ENCODE measurements at places on chromosomes 2 and 18.

DNA sequence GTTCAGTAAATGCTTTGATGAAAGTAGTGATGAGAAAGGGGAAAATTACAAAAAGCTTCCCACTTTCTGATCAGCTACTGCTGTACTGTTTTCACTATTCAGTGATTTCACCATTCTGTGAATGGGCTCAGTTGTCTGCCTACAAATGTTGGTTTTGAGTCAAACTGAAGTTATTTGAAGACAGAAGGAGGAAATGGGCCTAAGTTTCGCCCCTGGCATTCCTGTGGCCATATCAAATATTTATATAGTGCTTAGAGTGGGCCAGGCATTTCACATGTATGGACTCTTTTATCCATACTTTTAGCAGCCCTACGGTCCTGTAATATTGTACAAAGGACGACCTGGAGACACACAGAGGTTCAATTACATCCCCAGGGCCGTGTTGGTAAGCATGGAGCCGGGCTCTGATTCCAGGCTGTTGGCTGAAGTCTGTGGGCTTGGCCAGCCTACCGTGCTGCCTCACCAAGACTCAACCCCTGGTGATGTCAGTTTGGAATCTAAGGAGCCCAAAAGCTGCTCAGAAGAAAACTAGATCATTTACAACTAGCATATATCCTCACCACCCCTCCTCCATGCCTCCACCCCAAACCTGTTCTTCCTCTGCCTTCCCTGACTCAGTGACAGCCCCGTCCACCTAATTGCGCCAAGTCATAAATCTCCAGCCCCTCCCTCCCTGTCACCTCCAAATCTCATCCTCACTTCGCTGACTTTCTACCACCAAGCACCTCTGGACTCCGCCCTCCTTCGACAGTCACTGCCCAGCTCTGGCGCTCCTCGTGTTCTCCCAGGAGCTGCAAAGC is 10.1 kb upstream of the GRHL1 start:
- DNase-seq: peak; percentile 75

GRCh38 chr2:218618102-218618860 is 10.6 kb downstream of the PLCD4 start:
- no peak for DNase-seq

DNA sequence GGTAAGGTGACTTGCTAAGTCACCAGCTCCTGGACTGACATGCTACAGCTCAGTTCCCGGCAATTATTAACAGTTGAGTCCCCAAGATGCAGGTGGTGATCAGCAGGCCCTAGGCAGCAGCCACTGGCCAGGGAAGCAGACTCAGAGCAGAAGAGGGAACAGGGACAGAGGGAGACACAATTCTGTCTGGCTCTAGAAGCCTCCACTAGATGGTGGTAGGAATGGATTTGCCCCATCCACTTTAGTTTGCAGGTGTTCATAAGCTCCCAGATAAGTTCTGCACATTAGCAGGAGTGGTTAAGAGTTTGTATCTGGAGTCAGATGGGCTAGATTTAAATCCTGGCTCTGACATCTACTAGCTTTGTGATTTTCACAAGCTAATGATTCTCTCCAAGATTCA is 25.5 kb upstream of the SLC1A4 start:
- no peak for DNase-seq

DNA sequence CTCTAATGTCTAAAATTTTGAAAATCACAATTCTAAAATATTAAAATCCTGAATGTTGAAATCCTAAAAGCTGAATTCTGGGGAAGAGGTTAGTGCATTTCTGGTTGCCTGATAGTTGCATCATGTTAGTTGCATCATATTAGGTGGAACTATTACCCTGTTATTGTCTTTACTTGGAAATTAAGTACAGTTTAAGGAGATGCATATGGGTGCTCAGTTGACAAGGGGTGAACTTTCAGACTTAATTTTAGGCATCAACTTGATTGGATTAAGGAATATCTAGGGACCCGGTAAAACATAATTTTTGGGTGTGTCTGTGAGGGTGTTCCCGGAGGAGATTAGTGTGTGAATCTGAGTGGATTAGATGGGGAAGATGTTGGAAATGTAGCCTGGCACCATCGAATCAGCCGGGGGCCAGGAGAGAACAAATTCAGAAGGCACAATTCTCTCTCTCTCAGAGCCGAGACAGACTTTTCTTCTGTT is 409.8 kb downstream of the PLCL1 start:
- DNase-seq: no peak

DNA sequence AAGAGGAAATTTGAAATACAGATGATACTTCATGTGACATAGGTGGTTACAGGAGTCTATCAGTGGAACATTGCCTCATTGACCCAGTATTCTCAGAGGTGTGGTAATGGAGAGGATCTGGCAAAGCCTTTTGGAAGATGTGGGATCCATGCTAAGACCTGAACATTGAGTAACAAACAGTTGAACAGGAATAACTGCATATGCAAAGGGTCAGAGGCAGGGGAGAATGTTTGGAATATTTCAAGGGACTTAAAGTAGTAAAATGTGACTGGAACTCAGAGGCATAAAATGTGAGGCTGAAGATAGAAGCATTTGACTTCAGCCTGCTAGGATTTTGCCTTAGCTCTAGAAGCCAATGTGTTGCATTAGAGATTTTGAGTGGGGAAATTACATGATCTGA is 300.2 kb upstream of the ETAA1 start:
- no peak for DNase-seq

DNA sequence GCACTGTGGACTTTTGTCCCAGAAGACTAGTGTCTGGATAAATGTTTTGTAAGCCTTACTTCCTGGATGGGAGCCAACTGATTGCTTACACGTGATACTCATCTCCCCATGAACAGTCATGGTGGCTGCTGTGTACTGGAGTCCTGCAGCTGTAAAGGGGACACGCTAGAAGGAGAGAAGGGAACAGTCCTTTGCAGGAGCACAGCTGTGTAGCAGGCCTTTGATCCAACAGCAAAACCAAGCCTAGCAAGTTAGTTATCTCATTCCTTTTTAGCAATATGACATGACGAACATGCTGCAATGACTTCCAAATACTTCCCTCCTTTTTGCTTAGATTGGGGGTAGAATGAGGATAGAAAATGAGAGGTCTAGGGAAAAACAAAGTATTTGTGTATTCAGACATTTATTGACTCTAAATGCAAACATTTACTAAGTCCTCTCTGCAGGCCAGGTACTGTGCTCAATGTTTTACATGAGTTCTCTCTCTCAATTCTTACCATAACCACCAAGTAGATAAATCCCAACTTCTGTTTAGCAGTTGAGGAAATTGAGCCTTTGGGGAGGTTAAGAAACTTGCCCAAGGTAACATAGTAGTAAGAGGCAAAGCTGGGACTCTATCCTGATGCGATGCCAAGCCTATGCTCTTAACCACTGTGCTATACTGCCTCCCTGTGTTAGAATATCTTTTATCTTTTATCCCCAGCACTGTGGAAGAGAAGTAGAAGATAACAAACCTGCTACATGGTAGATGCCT is 55.4 kb upstream of the CD28 start:
- DNase-seq: peak; percentile 47

GRCh38 chr2:71548646-71549425 is 95.5 kb downstream of the DYSF start:
- peak; percentile 89 for DNase-seq

DNA sequence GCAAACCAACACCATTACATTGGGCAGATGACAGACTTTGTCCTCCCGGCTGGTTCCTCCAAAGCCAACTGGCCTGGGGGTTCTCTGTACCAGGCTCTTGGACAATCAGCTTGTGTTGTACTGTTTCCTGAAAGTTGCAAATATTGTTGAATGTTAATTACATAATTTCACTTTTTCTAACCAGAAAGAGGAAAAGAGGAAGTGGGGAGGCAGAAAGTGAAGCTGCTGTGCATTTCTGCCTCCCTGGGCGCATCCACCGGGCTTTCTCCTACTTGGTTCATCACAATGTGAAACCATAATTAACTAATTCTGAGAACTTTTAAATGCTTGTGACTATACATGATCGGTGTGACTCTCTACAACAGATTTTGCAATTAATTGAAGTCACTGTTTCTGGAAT is 10.1 kb downstream of the TWIST2 start:
- no peak for DNase-seq

DNA sequence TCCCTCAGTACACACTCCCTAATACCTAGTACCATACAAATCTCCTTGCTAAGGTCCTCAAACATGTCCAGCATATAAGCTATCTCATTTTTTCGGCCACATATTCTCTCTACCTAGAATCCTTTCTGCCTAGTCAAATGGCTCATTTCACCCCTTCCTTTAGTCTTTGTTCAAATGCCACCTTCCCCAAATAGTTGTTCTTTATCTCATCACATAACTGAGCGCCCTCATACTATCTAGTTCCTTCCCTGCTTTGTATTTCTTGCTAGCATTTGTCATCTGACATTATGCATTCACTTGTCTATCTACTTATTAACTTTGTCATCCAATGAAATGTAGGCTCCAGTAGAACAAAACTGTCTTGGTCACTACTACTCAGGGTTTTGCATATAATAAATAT is 35.5 kb downstream of the RPRD1A start:
- no peak for DNase-seq

DNA sequence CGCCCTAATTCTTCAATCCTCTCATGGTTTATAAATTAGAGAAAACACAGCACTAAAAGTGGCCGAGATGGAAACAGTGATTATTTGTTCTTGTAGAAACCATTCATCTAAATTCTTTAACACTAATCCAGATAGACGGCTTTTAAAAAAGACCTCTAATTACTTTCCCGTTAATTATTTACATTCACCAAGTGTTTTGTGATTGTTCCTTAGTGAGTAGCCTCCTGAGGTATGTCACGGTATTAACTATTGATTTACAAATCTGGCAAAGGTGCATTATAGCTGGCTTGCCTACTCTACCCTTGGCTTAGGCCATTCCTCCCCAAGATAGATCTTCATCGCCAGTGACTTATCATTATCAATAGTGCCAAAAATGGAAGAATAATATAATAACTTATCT is 436.4 kb upstream of the ST6GAL2 start:
- DNase-seq: no peak

- DNase-seq: no peak
These were observed 25.8 kb downstream of the BIN1 start for GRCh38 chr2:127080938-127081755.

- DNase-seq: peak; percentile 82
These were observed 49.1 kb downstream of the TMEM17 start for GRCh38 chr2:62456721-62457539.

DNA sequence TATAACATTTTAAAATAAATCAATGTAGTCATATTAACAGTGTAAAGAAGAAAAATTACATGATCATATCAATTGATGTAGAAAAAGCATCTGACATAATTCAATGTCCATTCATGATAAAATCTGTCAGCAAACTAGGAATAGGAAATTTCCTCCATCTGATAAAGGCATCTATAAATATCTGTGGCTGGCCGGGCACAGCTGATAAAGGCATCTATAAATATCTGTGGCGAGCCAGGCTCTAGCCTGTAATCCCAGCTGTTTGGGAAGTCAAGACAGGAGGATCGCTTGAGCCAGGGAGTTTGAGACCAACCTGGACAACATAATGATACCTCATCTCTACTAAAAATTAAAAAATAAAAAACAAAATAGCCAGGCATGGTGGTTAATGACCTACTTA is 18.1 kb upstream of the RANBP2 start:
- DNase-seq: no peak

DNA sequence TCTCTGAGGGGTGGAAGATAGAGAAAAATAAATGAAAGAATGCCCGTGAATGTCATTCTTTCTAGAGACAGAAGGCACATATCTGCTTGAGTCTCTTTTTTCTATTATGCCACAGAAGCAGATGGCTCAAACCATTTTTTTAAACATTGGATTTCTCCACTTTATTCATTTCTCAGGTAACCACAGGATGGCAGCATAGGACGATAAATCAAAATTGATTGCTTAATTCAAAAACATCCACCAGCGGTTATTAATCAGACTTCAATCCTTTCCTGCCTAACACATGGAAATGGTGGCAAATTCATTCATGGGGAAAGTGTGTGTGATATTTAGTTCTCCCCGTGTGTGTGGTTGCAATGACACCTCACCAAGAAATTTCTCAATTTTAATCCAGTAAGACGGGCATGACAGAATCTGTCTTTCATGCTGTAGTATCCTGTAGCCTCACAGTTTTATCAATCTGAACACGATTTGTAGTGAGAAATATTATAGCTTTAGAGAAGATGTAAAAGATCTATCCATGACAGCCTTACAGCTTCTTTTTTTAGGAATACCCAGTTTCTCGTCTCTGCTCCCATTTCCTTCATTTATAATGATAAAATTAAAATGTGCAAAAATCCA is 72.2 kb downstream of the DSC3 start:
- no peak for DNase-seq

- no peak for DNase-seq
These were observed 190.4 kb upstream of the SOX11 start for GRCh38 chr2:5501807-5502206.

DNA sequence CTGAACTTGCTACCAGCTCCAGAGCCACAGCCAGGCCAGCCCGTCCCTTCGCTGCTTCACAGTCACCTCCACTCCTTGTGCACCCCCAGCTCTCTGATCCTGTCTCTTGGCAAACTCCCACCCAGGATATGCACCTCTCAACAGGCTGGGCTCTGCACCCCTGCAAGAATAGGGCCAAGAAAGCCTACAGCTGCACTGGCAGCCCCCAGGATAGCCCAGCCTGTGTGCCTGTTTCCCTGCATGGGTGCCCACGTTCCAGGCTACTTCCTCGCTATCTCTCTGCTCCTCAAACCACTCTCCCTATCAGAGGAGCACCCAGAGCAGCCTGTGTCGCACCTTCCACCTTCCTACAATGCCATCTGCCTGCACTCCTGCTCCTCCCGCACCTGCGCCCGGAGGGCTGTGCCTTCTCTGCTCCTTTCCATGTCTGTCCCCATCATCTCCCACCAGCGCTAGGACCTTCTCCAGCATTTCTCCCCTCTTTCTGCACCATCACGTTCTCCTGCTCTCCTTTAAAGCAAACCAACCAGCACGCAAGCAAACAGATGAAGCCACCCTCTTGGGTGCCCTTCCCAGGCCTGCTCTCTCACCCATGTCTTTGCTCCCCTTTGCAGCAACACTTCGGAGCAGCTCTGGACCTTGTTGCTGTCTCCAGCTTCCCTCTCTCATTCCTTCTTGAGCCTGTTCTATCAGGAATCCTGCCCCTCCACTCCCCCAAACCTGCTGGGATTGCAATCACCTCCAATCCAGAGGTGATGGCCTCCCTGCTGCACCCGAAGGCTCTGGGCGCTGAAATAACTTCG is 313.2 kb upstream of the HS6ST1 start:
- no peak for DNase-seq

GRCh38 chr2:16625201-16625729 is 40.4 kb downstream of the CYRIA start:
- DNase-seq: no peak

- no peak for DNase-seq
These were observed 52.6 kb upstream of the AFF3 start for GRCh38 chr2:100194951-100195350.

DNA sequence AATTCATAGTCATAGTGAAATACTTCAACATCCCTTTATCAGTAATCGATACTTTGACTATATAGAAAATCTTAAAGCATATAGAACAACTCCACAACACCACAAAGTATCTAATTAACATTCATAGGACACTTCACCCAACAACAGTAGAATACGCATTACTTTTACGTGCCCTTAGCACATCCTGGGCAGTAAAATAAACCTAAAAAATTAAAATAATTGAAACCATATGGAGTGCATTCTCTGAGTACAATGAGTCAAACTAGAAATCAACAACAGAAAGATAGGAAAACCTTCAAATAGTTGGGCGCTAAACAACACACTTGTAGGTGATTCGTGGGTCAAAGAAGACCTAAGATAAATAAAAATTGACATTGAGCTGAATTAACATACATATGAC is 442.9 kb downstream of the SUCLG1 start:
- no peak for DNase-seq

Measured in hepatic stellate cell (primary cell).